ENCODE measurements at places on chromosomes 4 and X. TPM values are rescaled to one million over a fixed set of nuclear protein-coding genes. Genes with fewer than 3 reads are reported as not detected.

GRCh38 chr4:57342411-57342810 is 232.2 kb upstream of the IGFBP7 start:
- DNase-seq, result no peak

Gene NHS
- total RNA-seq, result 2.0 TPM

DNA sequence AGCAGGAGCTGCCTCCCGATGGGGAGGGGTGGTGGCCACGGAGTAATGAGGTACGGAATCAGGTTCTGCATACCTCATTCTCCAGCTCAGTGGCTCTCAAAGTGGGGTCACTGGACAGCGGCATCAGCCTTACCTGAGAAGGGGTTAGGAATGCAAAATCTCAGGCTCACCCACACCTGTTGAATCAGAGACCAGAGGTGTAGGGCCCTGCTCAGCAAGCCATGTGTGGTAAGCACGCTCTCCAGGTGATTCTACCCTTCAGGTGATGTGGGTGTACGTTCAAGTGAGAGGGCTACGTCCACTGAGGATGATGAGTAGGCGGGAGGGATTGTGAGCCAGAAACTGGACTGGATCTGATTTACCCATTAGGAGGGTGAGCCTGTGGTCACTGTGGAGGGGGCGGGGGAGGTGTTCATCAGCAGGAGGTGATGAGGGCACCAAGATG is 65.8 kb downstream of the ANAPC4 start:
- DNase-seq, result no peak

GRCh38 chr4:21888195-21888976 is 60.2 kb downstream of the KCNIP4 start:
- no peak for DNase-seq

- no peak for DNase-seq
These were observed 90.7 kb upstream of the IGFBP7 start for GRCh38 chr4:57200799-57201327.

GRCh38 chr4:187849556-187850225 is 145.9 kb upstream of the ZFP42 start:
- no peak for DNase-seq

DNA sequence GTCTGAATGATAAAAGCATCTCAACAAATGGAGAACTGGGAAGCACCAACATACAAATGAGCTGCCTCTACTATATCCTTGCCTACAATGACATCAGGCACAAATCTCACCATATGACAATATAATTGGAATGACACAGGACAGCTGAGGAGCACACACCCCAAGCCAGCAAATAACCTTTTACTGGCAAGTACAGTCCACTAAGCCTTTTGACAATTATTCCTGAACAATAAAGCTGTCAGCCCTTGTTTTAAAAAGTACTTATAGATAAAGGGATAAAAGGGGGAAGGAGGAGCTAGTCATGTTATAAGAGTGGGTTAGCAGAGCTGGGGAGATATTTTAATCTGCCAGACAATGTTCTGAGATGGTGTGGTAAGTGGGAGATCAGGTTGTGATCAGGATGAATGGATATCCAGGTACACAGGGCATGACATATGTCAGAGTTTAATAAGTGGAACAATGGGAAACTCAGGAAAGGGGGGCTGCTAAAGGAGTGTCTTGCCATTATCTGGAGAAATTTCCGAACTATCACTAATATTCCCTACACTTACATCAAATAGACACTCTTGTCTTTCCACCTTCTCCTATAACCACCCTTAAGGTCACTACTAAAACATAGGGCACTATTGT is 127.6 kb downstream of the GPC3 start:
- no peak for DNase-seq

Gene PPP2R3B
- total RNA-seq, result 10.8 TPM

DNA sequence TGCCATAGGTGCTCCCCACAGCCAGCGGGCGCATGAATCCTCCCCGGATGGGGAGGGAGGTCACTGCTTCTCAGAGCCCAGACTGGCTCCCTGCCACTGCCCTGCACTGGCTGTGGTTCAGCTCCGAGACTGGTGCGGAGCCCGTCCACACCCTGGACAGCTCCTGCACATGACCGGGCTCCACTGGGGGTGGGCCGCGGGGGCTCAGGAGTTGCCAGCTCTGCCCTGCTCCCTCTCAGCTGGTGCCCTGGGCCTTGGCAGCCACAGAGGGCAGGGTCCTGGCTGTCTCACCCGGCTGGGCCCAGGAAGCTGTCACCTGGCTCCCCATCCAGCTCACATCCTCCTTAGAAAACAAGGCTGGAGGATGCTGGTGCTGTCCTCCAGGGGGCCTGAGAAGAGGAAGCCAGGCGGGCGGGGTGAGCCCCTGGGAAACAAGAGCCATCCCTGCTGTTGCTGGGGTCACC is 64.9 kb upstream of the ADRA2C start:
- no peak for DNase-seq

- DNase-seq, result no peak
These were observed 640.7 kb downstream of the BCOR start for GRCh38 chrX:39456894-39457604.

- no peak for DNase-seq
These were observed 86.3 kb downstream of the PDLIM5 start for GRCh38 chr4:94537921-94538628.

Gene DCTD
- 41.8 TPM for total RNA-seq

DNA sequence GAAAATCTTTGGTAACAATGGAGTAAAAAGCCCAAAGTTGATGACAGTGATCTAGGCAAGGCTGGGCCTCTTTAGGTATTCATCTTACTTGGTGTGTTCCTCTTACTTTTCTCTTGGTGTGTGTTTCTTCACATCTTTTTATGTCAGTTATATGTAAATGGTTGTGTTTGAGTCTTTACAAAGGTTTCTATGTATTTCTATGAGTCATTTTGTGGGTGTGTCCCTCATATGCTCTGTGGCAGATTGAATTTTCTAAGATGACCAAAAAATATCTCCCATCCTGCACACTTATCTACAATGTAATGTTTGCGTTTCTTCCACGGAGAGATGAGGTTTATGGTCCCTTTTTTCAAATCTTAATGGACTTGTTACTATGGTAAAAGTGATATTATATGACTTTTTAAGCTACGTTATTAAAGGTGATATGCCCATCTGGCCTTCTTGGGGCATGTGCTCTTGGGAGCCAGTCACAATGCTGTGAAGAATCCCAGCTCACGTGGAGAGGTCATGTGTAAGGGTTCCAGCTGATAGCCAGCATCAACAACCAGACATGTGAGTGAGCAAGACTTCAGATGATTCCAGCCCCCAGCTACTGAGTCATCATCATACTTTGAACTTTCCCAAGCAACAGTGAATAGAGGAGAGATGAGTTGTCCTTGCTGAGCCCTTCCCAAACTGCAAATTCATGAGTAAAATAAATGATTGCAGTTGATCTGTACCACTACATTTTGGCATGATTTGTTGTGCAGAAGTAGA is 126.9 kb downstream of the CBLL2 start:
- no peak for DNase-seq

DNA sequence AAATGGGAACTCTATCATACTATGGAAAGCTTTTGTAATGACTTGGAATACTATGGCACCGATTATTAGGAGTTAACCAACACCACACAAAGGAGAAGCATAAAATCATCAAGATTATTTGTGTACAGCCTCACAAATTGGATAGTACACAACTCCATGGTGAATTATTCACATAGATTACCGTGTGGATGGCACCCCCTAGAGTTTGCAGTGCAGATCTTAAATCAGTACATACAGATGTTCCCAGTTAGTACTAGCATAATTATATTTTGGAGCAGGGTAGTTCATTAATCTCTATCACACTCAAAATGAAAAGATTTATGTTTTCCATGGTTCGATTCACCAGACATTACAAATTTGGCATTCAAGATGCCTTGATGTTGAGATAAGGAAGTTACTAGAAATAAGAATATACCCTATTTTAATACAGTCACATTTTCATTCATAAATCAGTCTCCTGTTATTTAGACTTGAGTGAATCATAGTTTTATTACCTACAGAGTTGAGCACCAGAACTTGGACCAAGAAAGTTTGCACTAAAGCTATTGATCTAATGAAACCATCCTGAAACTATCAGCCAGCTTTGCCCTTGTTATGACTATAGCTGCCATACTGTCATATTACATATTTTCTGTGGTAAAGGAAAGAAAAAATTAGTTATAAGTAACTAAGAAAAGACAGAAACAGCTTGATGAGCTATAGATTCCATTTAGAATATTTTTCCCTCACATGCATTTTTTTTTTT is 531.8 kb downstream of the GLUD2 start:
- DNase-seq, result no peak

DNA sequence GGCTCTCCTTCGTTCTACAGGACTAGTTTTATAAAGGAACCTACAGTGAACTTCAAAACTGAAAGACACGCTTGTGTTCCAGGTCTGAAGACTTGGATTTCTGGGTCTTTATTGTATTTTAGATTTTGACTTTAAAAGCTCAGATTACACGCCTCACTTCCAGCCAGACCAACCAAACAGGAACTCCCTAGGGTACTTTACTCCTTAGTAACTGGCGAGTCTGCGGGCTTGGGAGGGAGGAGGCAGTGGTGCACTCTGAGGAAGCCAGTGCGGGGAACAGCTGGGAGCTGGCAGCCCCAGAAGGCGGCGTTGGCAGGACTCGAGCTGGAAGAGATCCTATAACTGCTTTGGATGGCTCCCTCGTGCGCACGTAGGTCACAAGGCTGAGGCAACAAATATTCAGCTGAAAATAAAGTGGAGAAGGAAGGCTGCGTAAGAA is 391 bp upstream of the PHKA1 start:
- DNase-seq, result peak; percentile 64

Measured in left colon (tissue), 2 donors.